ENCODE measurements at places on chromosomes 13 and 19.

- DNase-seq = no peak
Observed at GRCh38 chr19:56699552-56699951, 28.0 kb upstream of the ZNF835 start.

DNA sequence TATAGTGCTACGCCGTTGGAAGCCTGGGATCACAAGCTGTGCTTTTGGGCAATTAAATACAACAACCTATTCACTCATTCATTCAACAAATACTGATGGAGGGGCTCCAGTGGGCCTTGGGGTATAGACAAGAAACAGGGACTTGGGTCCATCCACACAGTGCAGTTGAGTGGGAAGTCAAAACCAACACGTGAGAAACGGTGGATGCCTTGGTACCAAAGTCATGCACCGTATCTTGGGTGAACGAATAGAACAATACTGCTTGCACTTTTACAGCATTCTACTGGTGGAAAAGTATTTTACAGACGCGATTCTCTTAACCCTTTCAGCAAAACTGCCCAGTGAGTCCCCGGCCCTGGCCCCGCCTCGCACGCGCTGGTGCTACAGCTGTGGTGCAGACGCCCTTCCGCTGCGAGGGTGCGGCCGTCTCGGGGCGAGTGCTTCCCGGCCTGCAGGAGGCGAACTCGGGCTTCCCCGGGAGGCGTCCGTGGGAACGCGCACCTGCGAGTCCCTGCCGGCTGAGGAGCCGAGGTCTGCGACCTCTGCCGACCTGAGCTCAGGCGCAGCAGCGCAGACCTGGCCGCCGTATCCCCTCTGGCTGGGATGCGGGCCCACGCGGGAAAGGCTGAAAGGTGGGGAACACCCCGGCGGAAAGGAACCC lies 8.3 kb downstream of the TNFRSF19 start:
- peak; percentile 46 for DNase-seq

GRCh38 chr13:92974905-92975429 lies 251.6 kb upstream of the GPC6 start:
- no peak for DNase-seq

DNA sequence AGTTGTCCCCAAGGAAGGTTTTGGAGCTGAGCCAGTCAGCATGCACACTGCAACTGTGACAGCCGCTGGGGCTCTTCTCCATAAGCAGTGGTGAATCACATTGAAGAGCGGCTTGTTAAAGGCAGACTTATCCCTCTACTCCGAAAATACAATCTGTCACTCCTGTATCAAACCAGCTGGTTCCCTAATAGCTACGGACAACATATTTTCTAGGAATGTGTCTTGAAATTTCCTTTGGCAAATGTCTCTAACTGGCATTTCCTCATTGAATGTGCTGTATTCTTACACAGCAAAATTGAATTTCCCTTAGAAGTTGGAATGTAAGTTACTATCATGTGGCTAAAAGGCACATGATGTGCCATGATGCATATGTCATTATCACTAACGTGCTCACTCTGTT lies 104.0 kb upstream of the GPR12 start:
- no peak for DNase-seq

DNA sequence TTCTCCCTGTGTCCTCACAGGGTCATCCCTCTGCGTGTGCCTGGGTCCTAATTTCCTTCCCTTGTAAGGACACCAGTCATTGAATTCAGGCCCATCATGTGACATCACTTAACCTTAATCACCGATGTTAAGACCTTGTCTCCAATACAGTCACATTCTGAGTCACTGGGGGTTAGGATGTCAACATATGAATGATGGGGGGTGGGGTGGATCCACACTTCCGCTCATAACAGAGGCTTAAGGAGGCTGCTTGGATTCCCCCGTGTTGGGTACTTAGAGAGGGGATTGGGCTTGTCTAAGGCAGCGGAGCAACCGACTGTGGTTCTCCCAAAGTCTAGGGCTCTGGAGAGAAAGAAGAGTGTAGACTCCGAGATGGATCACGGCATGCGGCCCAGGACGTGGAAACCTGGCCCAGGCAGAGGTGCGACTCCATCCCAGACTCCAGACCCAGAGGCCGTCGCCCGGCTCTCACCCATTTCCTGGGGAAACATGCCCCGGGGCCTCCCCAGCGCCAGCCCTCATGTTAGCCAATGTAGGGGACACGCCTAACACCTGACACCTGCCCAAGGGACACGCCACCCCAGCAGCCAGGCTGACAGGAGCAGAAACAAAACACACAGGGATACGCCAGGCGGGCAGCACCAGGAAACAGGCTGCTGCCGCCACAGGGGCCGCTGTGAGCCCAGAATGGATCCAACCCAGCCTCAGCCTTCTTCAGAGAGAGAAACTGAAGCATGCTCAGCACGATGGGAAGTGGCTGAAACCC lies 17.1 kb upstream of the IGLON5 start:
- DNase-seq = no peak

DNA sequence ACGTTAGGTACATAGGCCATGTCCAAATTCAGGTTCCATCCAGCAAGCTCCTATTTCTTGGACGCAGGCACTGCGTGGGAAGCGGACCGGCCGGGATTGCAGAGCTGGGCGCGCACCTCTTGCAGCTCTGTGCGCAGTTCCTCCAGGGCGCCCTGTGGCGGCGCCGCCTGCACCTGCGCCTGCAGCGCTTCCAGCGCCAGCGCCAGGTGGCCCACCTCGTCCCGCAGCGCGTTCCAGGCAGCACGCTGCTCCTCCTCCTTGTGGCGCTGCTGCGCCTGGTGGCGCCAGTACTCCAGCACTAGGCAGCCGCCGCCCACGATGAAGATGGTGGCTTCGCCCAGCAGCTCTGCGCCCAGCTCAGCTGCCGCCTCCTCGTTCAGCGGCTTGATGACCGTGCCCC lies 31.1 kb downstream of the OPA3 start:
- no peak for DNase-seq

DNA sequence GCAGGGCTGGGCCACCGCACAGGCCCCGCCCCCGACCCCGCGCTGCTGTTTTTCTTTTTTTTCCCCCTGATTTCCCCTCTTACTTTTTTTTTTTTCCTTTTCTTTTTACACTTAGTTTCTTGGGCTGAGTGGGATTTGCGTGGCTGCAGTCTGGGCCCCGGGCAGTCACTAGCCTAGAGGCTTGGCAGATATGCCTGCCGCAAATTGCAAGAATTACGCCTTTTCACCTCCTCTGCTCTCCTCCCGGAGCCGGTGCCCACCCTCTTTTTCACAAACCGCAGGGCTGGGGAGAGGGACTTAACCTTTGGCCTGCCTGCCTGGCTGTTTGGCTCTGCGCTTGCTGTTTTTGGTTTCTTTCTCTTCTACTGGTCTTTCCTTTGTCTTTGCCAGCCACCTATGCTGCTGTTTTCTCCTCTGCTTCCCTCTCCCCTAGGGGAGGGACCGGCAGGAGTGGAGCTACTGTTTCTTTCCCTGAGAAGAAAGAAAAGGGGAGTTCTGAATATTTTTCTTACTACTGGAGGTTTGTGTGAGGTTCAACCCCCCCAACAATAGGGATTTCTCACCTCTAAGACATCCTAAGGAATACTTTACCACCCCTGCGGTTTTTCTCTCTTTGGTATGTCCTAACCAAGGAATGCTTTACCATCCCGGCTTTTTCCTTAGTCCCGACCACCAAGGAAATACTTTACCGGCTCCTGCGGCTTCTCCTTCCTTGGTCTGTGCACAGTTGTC lies 11.0 kb downstream of the ZNF552 start:
- no peak for DNase-seq

DNA sequence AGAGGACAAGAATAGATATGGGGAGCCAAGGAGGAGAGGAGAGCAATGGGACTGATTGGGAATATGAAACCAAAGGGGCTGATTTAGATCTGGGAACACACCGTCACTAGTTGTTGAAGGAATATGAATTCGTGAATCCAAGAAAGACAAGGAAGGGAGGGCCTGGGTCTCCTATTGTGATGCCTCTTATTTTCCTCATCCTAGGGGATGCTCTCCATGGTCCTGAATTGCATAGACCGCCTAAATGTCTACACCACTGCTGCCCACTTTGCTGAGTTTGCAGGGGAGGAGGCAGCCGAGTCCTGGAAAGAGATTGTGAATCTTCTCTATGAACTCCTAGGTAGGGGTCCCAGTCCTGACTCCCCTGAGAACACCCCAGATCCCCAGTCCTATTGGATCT lies 21.5 kb downstream of the RYR1 start:
- DNase-seq = no peak

- DNase-seq = no peak
Observed at GRCh38 chr19:49491030-49491803, 3.8 kb downstream of the RPL13A start.

DNA sequence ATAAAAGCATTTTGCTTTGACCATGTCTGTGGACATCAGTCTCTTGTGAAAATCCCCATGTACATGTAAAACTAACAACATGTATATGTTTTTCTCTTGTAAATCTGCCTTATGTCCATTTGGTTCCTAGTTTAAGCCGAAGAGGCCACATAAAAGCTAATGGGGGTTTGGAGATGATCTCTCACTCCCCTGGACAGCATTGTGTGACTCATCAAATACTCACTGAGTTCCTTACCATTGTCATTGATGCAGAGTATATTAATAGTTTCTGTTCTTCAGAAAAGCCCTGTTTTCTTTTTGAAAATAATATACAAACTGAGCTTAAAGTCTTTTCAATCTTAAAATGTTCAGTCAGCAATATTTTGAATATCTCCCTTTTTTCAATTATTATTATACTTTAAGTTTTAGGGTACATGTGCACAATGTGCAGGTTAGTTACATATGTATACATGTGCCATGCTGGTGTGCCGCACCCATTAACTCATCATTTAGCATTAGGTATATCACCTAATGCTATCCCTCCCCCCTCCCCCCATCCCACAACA lies 536.7 kb upstream of the HTR2A start:
- no peak for DNase-seq

DNA sequence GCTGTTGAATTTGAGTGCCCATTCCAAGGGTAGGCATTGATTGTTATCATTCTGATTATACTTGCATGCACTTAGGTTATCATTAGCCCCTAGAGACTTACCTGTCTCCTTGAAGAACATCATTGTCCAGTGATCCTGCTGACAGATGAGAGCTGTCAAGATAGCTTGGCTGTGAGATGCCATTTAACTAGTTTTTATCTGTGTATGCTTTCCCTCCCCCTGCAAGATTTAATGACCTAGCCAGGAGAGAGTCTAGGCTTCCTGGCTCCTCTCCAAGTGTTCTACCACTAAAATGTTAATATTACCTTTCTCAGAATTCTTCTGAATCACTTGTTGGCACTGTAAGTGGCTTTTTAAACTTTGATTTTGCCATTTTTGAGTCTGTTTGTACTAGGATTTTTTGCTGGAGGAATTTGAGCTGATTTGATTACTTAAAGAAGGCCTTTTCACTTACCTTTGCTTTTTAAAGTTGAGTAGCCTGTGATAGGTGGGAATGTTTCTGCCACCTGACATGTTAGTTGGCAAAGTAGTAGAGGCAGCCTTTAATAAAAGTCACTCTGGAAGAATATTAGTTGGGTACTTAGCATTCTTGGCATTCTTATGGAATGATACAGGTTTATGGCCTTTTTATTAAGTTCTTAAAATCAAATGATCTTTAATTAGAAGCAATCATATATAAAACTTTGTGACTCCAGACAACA lies 41.1 kb downstream of the ARHGAP35 start:
- no peak for DNase-seq

DNA sequence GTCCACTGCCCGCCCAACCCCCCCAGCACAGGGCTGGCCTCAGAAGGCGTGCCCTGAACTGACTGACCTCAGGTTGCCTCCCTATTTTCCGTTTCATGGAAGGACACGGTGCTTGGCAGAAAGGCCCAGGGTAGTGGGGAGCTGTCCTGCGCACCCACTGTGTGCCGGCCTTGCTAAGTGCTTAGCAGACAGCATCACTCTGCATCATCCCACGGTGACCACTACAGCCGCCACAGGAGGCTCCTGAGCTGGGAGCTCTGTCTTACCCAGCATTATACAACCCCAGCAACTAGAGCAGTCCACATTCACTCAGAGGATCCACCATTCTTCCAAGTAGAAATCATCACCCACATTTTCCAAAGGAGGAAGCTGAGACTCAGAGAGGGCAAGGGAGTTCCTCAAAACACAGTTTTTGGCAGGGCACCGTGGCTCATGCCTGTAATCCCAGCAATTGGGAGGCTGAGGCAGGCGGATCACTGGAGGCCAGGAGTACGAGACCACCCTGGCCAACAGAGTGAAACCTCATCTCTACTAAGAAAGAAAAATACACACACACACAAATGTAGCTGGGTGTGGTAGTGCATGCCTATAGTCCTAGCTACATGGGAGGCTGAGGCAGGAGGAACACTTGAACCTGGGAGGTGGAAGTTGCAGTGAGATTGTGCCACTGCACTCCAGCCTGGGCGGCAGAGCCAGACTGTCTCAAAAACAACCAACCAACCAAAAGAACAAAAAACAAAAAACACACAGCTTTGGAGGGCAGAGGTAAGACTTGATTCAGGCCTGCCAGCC lies 1.6 kb downstream of the SBK2 start:
- no peak for DNase-seq

- no peak for DNase-seq
Observed at GRCh38 chr19:32519023-32519422, 62.0 kb upstream of the PDCD5 start.

DNA sequence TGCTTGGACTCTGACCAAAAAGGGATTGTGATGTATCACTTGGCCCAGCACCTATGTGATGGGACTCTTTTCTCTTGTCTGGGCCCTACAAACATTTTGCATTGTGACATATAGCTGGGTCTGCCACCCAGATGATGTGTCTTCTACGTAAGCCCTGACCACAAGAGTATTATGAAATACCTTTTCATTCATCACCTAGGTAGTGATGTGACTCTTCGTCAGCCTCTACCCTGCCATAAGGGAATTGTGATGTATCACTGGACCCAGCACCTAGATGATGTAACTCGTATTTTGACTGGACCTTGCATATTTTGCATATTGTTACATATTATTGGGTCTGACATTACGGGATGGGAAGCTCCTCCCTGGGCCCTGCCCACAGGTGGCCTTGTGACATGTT lies 29.7 kb upstream of the ZNF681 start:
- no peak for DNase-seq

- DNase-seq = no peak
Observed at GRCh38 chr13:90055760-90056159, 1291.7 kb upstream of the MIR17HG start.
